ENCODE measurements at places on chromosomes 7 and 10. TPM values are rescaled to one million over a fixed set of nuclear protein-coding genes. Genes with fewer than 3 reads are reported as not detected.

- DNase-seq = no peak
These were observed 577.8 kb downstream of the ETV1 start for GRCh38 chr7:13411636-13412035.

GRCh38 chr10:73991884-73992245, 6.1 kb upstream of the VCL start:
- DNase-seq = no peak

DNA sequence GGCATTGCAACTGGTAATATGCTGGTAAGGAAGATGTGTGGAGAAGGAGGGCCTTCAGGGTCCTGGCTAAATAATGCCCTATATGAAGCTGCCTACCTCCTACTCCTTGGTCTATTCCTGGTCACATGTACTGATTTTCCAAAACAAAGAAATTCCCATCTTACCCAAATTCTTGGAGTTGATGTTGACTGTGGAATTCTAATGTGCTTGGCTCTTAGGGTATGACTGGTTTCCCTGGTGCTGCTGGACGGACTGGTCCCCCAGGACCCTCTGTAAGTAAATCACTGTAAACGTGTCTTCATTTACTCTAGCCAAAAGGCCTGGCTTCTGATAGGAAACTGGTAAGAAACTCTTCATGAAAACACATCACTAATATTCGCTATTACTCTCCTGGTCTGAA, 27.0 kb downstream of the COL1A2 start:
- no peak for DNase-seq

DNA sequence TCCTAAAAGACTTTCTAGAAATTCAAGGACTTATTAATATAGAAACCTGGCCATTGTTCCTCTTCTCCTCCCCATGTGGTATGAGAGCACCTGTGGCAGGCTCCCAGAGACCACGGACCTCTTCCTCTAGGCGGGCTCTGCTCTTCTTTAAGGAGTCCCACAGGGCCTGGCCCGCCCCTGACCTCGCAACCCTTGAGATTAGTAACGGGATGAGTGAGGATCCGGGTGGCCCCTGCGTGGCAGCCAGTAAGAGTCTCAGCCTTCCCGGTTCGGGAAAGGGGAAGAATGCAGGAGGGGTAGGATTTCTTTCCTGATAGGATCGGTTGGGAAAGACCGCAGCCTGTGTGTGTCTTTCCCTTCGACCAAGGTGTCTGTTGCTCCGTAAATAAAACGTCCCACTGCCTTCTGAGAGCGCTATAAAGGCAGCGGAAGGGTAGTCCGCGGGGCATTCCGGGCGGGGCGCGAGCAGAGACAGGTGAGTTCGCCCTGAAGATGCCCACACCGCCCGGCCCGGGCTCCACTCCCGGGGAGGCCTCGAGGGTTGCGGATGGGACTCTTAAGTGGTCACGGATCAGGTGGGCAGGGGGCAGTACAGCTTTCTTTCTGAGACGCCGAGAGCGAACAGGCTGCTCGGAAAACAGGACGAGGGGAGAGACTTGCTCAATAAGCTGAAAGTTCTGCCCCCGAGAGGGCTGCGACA, at the start of gene SLC26A4:
Gene SLC26A4 (plus strand): TSS at position 448 of the 700 bp plus-strand sequence. CDS start 814 bp downstream, outside the sequence.
- DNase-seq = no peak

DNA sequence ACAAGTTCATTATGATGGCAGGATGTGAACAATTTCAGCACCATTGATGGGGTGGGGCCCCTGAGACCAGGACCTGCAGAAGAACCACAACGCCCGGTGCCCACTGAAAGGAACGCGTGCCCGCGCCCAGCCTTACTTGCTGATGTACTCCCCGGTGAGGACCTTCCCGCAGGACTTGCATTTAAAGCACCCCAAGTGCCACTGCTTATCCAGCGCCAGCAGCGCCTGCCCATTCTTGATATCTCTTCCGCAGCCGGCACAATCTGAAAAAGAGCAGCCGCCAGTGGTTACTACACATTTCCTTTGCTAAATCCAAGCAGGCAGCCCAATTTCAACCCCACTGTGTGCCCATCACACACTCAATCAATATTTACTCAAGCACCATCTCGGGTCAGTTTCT, 110.6 kb downstream of the ABLIM1 start:
- DNase-seq = no peak

DNA sequence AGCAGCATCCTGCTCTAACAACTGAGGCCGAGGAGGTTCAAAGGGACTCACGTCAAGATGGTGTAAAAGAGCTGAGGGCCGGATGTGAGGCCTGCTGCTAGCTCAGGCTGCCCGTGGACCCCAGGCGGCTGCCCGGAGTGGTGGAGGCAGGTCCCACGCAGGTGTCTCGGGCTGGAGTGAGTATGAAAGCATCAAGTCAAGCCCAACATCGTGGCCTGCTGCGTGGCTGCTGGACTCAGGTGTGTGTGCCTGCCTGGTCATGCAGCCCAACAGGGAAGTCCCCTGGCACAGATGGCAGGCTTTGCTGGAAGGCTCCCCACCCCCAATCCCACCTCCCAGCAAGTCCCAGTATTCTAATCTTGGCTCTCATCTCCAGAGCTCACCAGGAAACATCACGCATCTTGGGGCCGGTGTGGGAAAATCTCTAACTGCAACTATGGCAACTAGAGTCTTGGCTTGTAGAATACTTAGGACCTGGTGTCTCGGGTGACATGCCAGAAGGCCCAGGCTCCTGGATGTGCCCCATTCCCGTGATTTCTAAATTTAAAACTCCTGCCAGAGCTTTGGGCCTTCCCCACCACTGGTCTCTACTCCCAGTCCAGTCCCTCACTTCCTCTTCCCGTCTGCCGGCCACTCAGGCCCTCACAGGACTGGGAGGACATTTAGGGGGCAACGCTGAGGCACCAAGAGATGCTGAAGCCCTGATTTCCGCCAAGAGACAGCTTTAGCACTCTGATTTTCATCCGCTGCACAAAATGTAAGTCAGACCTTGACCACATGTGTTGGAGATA, 85.9 kb downstream of the PRKAG2 start:
- DNase-seq = no peak

- no peak for DNase-seq
These were observed 143.4 kb upstream of the ADO start for GRCh38 chr10:62661143-62661542.

DNA sequence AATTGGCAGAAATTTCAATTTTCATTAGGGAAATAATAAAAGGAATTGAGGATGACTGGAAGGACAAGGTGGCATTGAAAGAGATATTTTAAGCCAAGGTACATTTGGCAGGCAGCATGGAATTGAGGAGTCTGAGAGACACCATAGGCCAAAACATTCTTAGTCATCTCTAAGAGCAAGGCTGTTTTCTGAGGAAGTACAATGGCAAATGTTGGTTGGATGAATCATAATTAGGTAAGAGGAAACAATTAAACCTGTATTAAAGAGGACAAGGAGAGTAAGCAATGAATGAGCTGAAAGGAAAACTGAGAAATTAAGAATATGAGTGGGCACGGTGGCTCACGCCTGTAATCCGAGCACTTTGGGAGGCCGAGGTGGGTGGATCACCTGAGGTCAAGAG, 86.3 kb downstream of the MRPL32 start:
- peak; percentile 18 for DNase-seq

- no peak for DNase-seq
These were observed 5.8 kb downstream of the MTPN start for GRCh38 chr7:135971366-135971725.

DNA sequence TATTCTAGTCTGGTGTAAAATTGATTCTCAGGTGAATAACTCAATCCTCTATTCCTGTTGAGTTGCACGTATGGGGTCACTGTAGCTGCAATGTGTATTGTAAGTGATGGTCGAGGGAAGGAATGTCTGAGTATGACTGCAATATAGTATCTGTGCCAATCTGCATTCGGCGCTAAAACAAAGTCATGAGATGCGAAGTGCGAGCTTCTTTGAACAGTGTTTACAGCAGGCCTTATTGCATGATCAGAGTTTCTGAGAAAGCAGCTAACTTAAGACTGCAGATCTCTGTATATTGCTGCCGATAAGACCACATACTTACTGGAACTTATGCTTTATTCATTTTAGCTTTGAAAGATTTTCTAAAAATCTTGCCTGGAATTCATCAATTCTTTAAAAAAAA, 341.7 kb upstream of the BMPER start:
- DNase-seq = no peak

DNA sequence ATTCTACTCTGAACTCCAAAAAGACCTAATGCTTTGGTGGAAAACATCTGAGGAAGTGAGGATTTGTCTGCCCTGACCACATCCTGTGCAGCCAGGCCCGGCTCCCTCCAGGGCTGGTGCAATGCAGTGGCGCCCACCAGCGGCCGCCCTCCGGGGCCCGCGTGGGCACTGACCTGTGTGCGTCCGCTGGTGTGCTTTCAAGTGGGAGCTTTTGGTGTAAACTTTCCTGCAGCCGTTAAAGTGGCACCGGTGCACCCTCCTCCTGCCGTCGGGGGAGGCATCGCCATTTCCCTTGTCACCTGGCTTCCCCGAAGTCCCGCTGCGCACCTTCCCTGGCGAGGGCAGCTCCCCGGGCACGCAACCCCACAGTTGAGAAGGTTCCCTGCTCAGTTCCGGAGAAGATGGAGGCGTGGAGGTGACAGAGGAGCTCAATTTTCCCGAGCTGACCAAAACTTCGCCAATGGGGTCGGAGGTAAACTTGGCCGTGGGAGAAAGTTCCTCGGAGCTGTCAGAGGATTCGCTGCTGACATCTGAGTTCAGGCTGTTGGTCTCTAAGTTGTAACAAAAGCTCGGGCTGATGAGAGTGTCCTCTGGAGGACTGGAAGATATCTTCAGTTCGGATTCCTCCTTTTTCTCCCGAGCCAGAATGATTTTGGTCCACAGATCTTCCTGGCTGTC, 3.4 kb downstream of the KLF6 start:
- no peak for DNase-seq

RGR gene
- not detected for total RNA-seq

PRRT4 gene
- total RNA-seq = not detected

CYP3A5 gene
- 0.75 TPM for total RNA-seq

DRGX gene
- total RNA-seq = not detected

TUBAL3 gene
- total RNA-seq = not detected

TRPV6 gene
- total RNA-seq = 0.29 TPM

CALHM2 gene
- 4.6 TPM for total RNA-seq

NODAL gene
- total RNA-seq = not detected

RNF32 gene
- total RNA-seq = 0.36 TPM

Measured in epithelial cell of proximal tubule (primary cell).